ENCODE measurements at places on chromosomes 5 and 9. TPM values are rescaled to one million over a fixed set of nuclear protein-coding genes. Genes with fewer than 3 reads are reported as not detected.

The SLC6A3 gene
- not detected for total RNA-seq

The CRHBP gene
- total RNA-seq, result not detected

The THBS4 gene
- total RNA-seq, result 0.22 TPM

The SAXO1 gene
- not detected for total RNA-seq

The EIF4E1B gene
- total RNA-seq, result not detected

The HCN1 gene
- total RNA-seq, result not detected

The PLGRKT gene
- 6.2 TPM for total RNA-seq

The GHR gene
- 5.1 TPM for total RNA-seq

The CDH9 gene
- total RNA-seq, result not detected
